GM23338 (cell line): ENCODE measurements at places on chromosomes 6 and 20.
A peak's percentile ranks its signal among the peaks of the same experiment; 100 is the strongest.

- no peak for DNase-seq
These were observed 56.7 kb upstream of the PHACTR3 start for GRCh38 chr20:59547596-59547995.

DNA sequence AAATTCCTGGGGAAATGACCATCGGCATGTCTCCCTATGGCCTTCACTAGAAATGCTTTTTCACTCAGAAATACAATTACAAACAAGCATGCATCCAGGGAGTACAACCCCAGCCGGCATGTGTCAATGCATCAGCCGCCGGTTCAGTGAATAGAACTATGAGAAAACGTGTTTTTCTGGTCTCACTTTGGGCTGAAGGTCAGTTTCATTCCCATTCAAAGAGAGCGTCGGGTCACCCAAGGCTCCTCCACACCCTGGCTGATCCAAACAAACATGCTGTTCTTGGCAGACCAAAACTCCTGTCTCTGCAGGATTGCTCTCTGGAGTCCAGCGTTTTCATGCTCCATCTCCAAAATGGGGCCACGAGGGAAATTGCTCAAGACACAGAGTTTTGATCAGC lies 35.5 kb upstream of the NXT1 start:
- DNase-seq, result no peak

- DNase-seq, result no peak
These were observed 152.3 kb downstream of the ZMYND8 start for GRCh38 chr20:47204008-47204849.

- no peak for DNase-seq
These were observed 72.3 kb downstream of the SLC16A10 start for GRCh38 chr6:111159633-111160032.

DNA sequence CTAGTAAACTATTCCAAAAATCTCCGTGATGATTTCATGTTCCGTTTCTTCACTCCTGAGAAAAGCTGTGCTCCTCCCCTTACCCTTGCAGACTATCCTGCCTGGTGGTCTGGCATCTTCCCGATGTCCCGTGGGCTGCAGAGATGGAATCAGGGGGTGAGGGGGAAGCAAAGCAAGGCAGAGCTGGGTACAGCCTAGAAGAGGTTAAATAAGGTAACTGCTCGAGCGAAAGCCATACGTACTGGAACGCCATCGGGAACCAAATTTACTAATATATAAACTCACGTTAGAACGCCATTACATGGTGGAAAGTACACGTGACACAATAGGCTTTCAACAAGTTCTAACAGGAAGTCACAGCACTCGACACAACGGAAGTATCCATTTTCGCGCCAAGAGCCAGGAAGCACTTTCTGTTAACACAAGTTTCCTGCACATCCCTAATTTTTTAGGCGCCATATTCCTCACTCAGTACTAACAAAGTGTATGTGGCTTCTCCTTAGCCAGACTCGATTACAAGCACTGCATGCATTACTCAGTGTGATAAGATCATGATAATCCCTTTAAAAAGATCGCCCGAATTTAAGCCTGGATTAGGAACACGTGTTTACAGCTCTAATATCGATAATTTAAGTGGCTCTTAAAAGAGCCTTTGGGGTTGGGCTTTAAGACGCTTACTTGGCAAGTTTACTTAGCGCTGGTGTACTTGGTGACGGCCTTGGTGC lies 101.6 kb upstream of the PRSS16 start:
- DNase-seq, result peak; percentile 85

DNA sequence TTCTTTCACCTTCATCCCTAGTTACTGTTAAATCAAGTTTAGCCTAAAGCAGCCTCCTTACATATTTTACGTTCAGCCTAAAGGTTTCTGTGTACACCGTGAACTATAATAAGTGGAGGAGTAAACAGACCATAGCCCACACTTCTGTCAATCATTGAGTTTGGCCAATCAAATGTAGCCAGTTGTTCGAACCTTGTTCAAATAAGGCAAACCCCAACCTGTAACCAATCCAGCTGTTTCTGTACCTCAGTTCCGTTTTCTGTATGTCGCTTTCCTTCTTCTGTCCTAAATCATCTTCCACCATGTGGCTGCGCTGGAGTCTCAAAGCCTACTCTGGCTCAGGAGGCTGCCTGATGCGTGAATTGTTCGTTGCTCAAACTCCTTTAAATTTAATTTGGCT lies 1.8 kb upstream of the FBXO30 start:
- no peak for DNase-seq

GRCh38 chr6:121755485-121755884 lies 320.0 kb downstream of the GJA1 start:
- DNase-seq, result no peak

DNA sequence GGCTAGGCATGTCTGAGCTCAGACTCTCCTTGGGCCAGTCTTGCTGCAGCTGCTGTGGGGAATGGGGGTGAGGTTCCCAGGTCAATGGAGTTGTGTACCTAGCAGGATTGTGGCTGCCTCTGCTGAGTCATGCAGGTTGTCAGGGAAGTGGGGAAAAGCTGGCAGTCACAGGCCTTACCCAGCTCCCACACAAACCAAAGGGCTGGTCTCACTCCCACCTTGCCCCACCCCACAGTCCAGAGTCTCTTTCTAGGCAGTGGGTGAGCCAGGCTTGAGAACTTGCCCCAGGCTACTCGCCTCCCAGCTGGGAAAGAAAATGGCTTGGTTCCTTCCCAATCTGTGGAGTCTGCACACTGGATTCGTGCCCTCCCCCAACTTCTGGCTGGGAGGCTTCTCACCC lies 65.7 kb downstream of the SCP2D1 start:
- no peak for DNase-seq

DNA sequence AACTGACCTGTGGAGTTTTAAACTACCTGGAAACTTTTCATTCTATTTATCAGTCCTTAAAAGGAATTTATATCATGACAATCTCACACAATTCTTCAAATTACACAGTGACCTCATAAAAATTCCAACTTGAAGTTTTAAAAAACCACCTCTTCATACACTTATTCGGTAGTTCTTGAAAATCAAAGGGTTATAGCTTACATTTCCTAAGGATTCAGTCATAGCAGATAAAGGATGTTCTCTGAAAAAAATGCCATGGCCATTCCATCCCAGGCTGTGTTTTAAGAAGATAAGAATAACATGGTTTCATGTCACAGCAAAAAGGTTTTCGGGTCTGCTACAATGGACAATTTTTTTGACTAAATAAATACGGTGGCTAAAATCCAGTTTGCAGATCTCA lies 41.2 kb downstream of the GOPC start:
- no peak for DNase-seq

DNA sequence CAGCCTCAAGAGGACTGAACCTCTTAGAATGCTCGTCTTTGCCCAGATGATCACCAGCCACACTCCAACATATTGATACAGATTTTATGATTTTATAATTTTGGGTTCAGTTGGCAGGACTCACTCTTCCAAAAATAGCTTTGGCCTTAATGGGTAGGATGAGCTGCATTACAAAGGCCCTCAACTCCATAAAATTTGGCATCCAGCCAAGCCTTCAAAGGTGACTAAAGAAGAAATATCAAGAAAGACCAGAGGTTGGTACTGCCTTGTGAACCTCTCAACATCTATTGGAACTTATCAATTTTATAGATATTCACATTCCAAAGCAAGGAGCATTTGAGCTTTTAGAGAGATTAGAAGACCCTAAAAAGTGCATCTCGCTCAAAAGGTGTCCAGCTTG lies 48.4 kb upstream of the SNAP25 start:
- no peak for DNase-seq

DNA sequence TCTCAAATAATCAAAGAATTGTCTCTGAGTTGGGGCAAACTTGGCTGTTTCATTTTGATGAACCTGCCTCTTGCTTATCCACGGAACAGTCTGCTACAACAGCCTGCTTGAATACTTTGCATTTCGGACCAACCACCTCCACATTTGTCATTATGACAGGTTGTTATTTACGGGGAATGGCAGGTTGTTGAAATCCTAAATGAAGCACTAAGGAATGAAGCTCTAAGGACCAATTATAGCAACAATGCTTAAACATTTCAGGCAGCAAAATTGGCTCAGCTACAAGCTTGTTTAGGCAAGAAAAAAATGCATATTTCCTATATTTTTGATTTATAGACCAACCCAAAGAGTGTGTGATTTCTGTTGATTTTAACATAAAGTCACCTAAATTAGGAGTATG lies 84.5 kb downstream of the MAP3K7 start:
- no peak for DNase-seq

DNA sequence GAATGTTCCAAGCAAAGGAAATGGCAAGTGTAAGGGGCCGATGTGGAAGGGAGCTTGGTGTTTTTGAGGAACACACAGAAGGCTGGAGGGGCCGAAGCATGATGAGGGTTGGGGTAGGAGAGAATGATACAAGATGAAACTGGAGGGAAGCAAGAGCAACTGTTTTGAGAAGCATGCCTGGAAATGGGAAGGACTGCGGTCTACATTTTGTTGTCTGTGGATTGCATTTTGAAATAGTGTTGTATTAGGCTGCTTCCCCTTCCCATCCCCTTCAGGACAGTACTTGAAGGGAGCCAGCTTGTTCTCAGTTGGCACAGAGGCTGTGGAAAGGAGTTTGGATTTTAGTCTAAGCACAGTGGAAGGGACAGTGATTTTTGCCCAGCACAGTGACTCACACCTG lies 2.2 kb downstream of the TM9SF4 start:
- no peak for DNase-seq

DNA sequence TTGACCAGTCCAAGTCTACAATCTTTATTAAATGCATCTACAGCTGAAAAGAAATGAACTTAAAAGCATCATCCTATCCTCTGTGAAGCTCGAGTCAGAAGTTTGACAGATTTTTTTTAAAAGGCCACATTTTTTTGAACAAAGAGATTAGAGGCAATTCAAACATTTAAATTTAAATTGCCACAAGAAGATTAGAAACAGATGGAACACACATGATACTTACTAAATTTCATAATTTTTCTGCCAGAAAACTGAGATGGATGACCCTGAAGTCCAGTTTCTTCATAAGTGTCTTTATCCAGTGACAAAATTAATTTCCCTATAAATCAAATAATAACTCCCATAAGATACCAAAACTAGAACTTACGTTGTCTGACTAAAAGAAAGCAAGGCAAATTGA lies 4.3 kb downstream of the RPP40 start:
- DNase-seq, result no peak

DNA sequence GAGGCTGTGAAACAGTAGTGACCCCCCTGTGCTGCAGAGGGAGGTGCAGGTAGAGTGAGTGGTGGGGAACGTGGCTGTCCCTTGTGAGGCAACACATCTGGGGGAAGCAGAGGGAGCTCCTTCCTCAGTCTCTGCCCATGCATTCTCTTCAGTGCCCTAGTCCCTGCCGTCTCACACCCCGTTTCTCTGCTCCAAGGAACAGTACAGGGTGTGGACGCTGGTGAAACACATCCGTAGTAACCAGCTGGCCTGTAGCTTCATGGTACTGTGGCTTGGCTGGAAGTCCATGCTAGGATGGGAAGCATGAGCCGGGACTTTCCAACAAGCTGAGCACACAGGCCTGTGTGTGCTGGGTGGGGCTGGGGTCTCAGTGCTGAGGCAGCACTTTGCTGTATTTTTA lies 25.4 kb upstream of the CST3 start:
- DNase-seq, result no peak

DNA sequence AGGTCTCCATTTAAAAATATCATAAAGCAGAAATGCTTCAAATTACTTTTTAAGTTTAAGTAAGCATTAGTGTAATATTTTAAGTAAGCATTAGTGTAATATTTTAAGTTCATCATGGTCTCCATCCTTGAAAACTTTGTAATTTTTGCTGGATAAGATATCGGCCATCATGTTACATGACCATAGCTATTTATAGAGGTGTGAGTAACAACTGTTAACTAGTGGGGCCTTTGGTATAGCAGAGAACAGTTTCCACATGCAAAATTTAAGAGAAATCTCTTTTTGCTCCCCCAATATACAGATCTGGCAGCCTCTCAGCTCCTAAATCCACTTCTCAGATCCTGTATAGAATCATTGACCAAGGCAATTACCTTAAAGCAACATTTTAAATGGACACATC lies 468 bp downstream of the TRDN start:
- DNase-seq, result no peak

DNA sequence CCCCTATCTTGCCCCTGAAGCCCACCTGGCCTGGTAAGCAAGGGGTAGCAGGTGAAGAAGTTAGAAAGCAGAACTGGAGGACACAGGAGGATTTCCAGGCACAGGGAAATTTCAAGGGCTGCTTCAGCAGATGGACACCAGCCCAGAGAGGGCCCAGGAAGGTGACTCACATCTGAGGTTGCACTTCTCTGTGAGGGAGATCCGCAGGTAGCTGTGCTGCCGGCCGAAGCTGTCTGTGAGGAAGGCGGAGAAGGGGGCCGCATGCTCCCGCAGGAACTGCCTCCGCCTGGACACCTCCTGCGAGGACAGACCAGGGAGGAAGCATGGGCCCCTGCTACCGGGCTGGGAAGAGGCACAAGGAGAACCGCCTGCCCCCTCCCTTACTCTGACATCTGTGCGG lies 7.1 kb downstream of the MOCS1 start:
- no peak for DNase-seq

GRCh38 chr20:51285684-51286083 lies 256.8 kb downstream of the NFATC2 start:
- DNase-seq, result no peak

DNA sequence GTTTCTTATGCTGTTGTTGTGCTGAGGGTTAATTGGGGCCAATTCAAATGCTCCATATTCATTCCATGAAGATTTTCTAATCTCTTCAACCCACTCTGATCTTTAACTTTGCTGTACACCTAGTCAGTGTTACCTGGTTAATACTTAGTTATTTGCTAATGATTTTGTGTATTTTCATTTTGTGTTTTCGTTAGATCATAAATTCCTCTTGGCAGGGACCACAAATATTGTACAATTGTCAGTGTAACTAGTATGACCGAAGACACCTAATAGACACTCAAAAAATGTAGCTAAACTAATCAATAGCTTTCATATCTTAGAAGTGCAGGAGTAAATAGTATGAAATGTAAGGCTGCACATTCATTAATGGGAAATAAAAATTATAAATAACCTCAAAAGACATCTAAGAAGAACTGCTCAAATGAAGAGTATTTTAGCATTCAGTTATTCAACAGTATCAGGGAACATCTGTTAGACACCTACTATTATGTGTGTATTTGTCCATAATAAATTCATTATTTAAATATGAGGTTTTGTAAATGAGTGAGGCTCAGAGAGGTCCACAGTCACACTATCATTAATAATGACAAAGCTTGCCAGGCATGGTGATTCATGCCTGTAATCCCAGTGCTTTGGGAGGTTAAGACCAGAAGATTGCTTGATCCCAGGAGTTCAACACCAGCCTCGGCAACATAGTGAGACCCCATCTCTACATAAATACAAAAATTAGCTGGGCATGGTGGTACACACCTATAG lies 13.4 kb upstream of the HSF2 start:
- DNase-seq, result no peak

- DNase-seq, result no peak
These were observed 103.8 kb upstream of the FLRT3 start for GRCh38 chr20:14441201-14441600.

DNA sequence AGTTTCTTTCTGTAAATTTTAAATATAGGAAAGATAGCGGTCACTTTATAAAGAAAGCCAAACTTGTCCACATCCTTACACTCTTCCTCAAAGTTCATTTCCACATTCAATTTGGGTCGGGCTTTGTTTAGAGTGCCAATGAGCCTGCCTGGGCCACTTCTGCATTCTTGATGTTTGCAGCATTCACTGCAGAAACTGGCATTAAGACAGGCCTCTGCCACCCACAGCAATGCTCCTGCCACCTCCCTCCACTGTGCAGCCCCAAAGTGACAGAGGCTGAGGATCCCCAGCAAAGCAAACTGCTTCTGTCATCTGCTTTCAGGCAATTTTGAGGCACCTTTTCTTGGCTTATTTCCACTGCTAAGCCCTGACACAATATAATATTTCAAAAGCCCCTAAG lies 61.2 kb downstream of the TNFAIP3 start:
- DNase-seq, result no peak
